Adipocyte (in vitro differentiated cells): ENCODE measurements at places on chromosomes 3 and 15.

DNA sequence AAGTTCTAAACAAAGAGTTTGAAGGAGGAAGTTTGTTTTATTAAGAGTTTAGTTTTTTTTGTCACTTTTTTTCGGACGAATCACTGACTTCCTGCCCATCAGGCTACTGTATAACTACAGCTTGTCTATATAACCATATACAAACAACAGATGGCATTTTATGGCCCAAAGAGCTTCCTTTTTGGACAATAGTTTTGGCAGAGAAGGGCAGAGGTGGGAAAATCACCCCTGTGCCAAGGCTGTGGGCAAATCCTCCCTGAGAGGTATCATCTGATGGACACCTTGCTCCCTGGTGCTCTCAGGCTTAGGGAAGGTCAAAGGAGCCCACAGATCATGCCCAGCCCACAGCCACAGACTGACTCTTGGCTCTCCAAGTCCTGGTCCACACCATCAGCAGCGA lies 113.4 kb downstream of the OXNAD1 start:
- no peak for DNase-seq

GRCh38 chr3:69776289-69776688 lies 37.0 kb downstream of the MITF start:
- no peak for DNase-seq

GRCh38 chr3:55484801-55485791 lies 2.0 kb downstream of the WNT5A start:
- peak; percentile 96 for DNase-seq

GRCh38 chr3:41448396-41448795 lies 249.1 kb downstream of the CTNNB1 start:
- DNase-seq: no peak

- no peak for DNase-seq
These were observed 3.7 kb upstream of the NGRN start for GRCh38 chr15:90261811-90262210.

DNA sequence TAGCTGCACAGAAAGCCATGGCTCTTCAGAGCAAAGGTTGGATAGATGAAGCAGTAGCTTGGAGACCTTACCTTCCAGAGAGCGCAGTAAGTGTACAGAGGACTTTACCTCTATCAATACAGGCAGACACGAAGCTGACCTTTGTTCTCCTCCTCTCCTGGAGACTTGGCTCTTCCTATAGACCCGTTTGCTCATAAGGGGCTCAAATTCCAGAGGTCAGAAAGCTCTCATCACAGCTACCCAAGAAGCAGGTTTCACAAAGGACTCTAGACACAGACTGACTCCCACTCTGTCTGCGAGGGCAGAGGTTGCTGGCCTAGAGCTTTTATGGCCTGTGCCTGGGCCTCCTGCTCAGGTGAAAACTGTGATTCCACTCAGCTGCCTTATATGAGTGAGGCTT lies 35.4 kb upstream of the TOPAZ1 start:
- no peak for DNase-seq

DNA sequence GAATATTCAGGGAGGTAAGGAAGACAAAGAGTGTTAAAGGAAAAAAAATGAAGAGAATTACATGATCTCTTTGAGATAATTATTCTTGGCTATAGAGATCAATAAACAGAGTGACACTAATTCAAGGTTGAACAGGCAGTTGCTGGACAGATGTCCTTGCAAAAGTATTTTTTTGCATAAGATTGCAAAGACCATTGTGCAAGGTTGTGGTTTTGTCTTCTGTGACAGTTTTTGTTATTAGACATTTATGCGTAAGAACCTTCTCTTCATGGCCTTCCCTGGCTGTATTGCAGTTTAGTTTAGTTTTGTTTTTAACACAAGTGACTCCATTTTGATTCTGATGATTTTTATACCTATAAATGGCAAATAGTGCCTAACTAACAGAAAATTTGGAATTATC lies 682.8 kb upstream of the ARPP21 start:
- no peak for DNase-seq

- DNase-seq: no peak
These were observed 57.6 kb downstream of the CD86 start for GRCh38 chr3:122112754-122113153.

DNA sequence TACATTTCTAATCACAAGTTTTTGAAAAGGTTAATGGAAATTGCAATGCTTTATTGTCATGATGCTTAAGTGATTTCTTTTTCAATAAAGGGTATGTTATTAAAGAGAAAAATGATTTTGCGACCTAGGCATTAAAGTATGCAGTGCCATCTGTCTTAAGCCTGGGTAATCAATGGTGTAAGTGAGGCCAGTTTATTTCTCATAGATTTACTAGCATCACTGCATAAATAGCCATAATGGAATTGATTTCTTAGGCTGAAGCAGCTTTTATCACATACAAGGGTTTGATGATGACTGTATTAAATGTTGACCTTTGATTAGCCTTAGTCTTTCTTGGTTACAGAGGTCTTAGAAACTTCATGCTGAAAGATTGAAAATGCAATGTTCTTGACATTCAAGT lies 347.4 kb downstream of the FEZF2 start:
- DNase-seq: no peak

DNA sequence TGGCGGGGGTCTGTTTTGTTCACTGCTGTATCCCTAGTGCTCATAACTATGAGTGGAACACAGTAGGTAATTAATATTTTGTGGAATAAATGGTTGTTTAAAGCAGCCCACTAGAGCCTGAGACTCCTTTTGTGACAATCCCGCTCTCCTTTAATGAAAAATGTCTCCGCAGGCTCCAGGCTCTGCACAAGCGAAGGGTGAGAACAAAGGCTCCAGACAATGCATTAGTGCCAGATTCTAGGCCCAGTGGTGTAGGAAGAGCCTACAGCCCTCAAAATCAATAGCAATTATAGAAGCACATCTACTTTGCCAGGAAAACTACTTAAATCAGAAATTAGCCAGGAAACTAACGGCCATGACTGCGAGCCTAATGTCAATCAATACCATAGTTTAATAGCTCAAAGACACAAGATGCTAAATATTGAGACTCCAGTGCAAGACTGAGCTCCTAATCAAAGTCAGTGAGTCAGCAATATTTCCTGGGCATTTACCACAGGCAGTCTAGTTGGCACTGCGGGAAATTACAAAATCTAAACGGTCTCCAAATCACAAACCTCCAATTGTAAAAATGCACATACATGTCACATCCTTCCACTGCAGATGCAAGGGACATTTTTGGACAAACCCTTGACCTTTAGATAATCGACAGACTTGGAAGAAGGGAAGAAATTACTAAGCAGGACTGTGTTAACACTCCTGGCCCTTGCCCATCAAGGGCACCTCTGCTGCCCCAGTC lies 2.3 kb downstream of the ANXA2 start:
- peak; percentile 45 for DNase-seq

DNA sequence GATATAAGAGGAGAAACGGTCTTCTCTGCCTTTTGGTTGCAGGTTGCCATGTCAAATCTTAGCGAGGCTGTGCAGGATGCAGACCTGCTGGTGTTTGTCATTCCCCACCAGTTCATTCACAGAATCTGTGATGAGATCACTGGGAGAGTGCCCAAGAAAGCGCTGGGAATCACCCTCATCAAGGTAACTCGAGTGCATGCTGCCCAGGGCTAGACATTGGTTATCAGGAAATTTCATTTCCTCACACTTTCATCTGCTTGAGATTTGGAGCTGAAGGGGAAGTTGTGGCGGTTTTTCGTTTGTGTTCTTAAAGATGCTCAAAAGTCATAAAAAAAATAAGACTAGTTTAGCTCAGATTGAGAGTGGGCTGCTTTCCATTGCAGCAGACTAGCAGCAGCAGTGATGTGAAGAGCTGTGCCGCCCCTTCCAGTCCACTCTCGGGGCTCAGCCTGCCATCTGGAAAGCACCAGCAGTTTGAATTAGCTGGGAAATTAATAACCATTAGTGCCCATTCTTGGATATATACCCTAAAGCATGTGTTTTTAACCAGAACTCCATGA lies 32.2 kb downstream of the GPD1L start:
- DNase-seq: no peak

- DNase-seq: no peak
These were observed 128.4 kb upstream of the IGF1R start for GRCh38 chr15:98519767-98520550.

- DNase-seq: no peak
These were observed 99.7 kb downstream of the LRIG1 start for GRCh38 chr3:66401157-66401550.
